ENCODE measurements at places on chromosomes 13 and 19.

GRCh38 chr13:79972066-79972569, 368.8 kb downstream of the SPRY2 start:
- no peak for DNase-seq

DNA sequence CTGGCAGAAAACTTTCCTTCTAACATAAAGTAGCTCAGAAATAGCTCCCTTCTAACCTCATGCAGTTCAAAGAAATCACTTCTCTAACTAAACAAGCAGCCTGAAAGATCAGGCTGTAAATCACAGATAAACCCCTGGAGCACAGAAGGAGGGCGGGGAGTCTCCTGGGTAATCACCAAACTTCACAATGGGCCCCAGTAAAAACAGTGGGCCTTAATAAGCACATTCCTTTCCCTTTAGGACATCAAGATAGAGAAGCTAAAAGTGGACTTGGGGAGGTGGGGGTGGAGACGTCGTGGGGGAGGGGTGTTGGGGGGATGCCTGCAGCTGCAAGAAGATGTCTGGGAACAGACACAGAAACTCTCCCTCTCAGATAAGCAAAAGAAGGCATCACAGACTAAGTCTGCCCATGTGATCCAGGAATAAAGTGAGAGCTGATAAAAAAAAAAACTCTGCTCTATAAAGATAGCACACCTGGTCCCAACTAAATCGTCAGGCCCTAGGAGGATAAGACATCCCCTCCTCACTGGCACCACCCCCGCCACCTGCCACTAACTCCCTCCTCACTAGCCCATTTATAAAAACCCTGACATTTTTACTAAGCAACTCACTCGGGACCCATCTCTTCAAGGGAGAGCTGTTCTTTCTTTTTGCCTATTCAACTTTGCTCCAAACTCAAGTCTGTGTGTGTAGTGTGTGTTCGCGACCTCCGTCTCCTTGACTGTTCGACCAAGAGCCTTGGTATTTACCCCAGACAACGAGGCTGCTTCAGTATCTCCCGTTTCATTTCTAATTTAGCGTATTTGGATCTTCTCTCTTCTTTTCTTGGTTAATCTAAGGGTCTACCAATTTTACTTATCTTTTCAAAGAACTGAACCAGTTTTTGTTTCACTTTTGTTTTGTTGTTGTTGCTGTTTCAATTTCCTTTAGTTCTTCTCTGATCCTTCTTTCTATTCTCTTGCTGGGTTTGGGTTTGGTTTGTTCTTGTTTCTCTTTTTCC, 31.7 kb downstream of the DNAJC15 start:
- DNase-seq, result peak; percentile 18

GRCh38 chr13:110756219-110756631, 42.7 kb downstream of the ING1 start:
- no peak for DNase-seq

DNA sequence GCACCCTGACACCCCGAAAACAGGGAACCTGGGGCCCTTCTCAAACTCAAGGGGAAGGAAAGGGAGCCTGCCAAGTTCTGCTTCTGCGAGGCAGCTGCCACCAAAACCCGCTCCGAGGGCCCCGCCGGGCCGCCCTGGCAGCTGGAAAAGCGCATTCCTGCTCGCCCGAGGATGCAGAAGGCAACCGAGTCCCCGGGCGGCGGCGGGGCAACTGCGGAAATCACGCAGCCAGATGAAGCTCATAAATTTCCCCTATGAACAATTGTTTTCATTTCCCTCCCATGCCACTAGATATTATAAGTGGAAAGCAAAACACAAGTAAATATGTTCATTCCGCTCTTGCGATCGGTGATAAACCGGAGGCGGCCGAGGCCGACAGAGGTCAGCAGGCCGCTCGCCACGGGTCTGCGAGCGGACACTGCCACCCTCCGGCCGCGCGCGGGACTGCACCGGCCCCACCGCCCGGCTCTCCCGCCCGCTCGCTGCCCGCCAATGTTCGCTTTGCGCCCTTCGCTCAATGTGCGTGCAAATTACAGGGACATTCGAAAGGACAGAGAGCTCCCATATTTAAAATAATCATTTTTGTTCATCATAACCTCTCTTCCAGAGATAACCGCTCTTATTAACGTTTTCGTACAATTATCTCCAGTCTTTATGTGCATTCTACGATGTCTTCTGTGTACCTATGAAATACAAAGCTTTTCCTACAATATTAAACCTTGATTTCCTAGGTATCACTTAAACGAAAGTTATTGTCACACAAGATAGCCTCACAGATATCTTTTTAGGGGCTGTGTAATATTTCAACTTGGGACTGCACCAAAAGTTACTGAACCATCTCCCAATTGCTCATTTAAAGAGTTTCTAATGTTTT, 120.8 kb upstream of the ZNF507 start:
- peak; percentile 70 for DNase-seq

- DNase-seq, result no peak
Observed at GRCh38 chr19:2230033-2230531, 6.0 kb downstream of the PLEKHJ1 start.

- DNase-seq, result no peak
Observed at GRCh38 chr19:51326216-51327065, 15.0 kb downstream of the IGLON5 start.

DNA sequence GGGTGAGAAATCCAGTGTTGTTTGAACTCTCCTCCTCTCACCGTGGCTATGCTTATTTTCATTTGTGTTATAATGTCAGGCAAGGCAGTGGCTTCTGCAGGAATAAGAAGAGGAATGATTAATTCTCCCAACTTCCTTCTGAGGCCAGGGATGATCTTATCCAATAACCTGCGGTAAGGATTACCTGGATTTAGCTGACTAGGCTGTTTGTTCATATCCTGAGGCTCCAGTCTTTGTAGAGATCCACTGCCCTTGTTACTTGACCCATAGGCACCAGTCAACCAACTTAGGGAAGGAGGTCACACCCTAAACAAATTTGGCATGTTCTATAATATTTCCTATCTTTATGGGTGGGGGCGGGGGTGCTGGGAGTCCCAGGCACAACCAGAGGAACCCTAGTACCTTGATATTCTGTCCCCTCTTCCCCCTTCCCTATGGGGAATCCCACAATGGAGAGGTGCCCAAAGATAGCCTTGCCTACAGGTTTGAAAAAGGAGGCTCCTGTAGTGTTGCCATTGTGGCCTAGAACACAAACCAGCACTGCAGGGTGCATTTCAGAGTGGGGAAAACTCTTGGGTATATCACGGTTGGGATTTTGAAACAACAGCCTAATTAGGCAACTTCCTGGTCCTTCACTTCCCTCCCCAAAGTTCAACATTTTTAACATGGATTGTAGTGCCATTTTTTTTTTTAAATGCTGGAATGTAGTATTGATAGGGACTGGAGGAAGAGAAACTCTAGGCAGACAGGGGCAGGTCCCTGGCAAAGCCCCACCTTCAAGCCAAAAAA, 977.5 kb upstream of the SPRY2 start:
- no peak for DNase-seq

DNA sequence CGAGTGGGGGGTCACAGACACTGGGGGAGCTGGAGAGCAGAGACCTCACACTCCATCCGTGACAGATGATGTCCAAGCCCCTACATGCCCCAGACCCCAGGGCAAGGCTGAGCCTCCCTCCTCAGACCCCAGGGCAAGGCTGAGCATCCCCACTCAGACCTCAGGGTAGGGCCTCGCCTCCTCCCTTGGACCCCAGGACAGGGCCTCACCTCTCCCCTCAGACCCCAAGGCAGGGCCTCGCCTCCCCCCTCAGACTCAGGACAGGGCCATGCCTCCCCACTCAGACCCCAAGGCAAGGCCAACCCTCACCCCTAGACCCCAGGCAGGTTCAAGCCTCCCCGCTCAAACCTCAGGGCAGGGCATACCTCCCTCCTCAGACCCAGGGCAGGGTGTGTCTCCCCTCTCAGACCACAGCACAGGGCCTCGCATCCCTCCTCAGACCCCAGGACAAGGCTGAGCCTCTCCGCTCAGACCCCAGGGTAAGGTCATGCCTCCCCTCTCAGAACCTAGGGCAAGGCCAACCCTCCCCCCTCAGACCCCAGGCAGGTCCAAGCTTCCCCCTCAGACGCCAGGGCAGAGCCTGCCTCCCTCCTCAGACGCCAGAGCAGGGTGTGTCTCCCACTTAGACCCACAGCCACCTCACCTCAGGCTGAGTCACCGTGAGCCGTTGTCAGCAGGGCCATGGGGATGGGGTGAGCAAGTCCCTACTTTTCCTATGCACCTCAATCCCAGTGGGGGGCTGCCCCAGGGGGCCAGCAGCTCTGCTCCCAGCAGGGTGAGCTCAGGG, 1.7 kb upstream of the S1PR4 start:
- peak; percentile 80 for DNase-seq

DNA sequence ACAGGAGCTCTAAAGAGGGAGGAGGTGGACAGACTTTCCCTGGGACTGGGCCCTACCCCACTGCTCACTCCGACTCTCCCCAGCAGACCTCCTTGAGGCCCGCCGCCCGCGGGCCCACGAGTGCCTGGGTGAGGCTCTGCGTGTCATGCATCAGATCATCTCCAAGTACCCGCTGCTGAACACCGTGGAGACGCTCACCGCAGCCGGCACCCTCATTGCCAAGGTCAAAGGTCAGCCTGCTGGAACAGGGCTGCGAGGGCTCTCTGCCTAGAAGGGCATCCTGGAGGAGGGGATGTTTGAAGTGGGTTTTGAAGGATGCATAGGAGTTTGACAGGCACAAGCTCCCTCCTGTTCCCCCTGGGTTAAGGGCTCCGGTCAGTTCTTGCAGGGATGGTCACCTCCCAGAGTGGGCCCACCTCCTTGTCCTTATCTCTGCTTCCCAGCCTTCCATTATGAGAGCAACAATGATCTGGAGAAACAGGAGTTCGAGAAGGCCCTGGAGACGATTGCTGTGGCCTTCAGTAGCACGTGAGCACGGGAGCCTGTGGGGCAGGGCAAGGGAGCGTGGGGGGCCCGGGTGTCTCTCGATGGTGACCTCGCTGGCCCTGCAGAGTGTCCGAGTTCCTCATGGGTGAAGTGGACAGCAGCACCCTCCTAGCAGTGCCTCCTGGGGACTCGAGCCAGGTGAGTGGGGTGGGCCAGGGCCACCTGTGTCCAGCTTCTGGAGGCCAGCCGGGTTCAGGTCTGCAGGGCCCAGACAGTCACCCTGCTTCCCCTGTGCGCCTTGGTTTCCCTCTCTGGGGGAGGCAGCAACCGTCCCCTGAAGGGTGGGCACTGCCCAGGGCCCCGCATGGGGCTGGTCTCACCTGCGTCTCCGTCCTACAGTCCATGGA, 6.3 kb downstream of the ARHGAP45 start:
- DNase-seq, result no peak

- DNase-seq, result no peak
Observed at GRCh38 chr19:48987323-48987722, 5.8 kb downstream of the GYS1 start.

DNA sequence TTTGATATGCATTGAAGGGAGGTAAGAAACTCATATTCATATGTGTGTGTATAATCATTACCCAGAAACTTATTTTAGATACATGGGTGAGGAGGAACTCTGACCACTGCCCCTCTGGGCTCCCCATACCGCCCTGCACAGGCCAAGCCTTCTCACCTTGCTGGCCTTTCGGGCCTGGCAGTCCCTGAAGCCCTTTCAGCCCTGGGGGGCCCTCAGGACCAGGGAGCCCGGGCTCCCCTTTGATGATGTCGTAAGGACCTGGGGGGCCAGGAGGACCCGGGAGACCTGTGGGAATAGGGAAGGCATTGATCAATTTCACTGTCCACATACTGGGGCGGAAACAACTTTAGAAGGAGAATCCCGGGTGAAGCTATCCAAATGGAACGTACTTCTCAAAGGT, 142.3 kb downstream of the COL4A1 start:
- no peak for DNase-seq

- no peak for DNase-seq
Observed at GRCh38 chr19:46296722-46297461, at the start of gene HIF3A. Gene HIF3A, plus strand, starts transcription at chr19:46297042. Its CDS starts 35 bp downstream, at chr19:46297077.

- DNase-seq, result no peak
Observed at GRCh38 chr19:55579766-55580621, 654 bp downstream of the ZNF579 start.

- DNase-seq, result no peak
Observed at GRCh38 chr13:28318496-28318895, 176.4 kb downstream of the FLT1 start.

DNA sequence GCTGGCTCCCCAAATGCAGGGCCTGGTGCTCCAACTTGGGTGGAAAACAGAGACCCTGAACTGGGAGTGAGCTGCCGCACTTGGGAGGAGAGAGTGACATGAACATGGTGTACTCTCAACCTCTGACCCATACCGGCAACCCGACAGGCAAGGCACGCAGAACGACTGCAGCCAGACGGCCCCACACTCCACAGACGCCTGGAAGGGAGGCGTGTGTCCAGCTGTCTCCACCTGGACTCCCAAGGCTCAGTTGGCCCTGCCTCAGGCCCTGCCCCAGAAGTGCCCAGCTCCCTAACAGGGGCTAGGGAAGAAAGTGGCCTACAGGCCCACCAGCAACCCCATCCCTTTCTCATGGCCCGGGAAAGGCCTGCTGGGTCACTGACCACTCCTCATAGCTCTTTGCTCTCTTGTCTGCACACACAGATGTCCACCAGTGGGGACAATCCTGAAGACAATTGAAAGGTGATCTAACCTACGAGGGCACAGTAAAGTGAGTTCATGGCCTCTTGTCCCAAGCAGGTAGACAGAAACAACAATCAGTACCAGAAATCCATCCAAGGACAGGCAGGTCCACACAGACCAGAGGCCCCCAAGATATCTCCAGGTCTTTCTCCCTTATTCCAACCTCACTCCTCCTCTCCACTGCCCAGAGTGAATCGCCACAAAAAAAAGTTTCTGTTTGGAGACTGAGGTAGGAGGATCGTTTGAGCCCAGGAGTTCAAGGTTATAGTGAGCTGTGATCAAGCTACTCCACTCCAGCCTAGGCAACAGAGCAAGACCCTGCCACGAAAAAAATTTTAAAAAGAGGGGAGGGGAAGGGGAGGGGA, 28.2 kb downstream of the ELL start:
- DNase-seq, result no peak

DNA sequence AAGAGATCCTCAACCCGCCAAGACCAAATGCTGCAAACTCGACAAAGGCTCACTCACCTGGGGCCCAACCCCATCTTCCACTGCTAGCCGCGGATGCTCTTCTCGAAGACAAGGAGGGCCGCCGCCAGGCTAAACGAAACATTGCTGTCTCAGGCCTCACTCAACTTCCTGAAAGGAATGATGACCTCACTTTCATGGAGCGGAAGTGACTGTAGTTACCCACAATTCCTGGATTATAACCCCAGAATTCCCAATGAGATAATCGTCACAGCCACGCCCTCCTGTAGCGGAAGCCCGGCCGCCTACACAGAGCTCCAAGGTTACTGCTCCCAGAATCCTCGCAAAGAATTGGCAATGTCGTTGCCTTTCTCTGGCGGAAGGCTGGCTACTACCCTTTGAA, 10.5 kb upstream of the ZNF112 start:
- DNase-seq, result no peak

DNA sequence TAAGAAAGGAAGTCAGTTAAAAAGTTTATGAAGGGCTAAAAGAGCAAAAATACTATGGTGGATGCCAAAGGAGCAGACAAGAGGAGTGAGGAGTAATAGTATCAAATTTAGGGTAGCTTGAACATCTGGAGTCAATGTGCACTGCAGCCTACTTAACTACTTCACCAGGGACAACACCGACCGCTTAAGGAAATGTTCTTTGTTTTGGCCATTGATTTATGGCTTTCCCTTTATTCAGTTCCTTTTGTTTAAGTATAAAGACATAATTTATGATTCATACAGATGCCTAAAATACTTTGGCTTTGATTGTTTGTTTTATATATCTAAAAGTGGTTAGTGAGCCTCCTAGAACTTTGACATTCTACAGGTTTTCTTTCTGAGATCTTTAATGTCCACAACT, 276.3 kb upstream of the PRR20A start:
- DNase-seq, result no peak
